Right renal pelvis (tissue), 4 donors: ENCODE measurements at places on chromosomes 2 and 18. TPM values are rescaled to one million over a fixed set of nuclear protein-coding genes. Genes with fewer than 3 reads are reported as not detected.

Gene MFSD2B
- 4.1 TPM for polyA plus RNA-seq

DNA sequence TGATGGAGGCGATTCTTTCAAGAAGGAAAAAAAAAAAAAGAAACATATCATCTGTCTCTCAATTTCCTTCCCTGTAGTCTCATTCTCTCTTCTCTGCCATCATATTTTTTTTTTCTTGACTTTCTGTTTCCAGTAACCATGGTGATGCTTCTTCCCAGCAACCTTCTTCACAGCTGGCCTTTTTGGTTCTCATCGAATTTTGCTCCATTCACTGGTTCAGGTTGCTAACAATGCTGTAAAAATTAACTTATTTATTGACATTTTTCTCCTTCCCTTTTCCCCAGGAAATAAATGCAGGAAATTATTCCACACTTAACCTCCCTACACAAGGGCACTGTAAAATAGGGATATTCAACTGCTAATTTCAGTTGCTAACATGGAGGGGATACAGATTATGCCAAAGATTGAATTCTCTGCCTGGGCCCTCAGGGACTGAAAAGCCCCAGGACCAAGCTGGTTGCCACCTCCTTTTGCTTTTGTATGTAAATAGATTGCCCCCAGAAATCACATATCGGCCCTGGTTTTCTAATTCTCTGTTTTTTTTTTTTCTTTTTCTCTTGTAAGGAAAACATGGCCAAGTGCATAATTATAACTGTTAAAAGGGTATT, 154.7 kb downstream of the MAP2 start:
- DNase-seq = no peak

DNA sequence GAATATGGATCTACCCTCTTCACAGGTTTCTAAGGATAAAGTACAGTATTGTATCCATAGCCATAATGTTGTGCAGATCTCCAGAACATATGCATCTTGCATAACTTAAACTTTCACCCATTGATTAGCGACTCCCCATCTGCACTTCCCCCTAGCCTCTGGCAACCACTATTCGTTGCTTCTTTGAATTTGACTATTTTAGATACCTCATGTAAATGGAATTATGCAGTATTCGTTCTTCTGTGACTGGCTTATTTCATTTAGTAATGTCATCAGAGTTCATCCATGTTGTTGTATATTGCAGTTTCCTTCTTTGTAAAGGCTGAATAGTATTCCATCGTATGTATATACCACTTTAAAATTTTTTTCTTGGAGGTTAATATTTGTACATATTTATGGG, 128.9 kb downstream of the SMAD7 start:
- no peak for DNase-seq

DNA sequence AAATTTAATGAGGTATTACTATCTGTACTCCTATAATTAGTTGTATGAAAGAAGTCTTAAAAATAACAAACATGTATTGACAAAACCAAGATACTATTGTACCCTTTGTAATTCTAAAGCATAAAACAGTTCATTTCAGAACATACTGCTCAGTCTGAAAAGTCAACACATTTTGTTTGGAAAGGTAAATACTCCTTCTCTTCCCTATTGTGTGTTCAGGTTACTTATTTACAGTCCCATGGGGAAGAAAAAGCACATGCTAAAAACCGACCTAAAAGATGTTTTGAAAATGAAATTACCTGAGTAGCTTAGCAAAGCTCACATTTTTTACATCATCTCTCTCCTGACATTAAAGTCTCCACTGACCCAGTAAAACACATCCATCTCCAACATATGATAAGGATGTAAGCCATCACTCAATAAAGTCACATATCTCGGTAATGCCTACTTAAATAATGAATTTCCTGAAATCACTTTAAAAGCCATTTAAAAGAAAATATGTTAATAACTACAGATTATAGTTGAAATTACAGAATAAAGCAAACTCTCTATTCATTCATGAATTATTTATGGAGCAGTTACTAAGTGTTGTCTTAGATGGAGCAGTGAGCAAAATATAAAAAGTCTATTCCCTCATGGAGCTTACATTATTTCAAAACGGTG, 75.6 kb upstream of the FZD5 start:
- DNase-seq = no peak

DNA sequence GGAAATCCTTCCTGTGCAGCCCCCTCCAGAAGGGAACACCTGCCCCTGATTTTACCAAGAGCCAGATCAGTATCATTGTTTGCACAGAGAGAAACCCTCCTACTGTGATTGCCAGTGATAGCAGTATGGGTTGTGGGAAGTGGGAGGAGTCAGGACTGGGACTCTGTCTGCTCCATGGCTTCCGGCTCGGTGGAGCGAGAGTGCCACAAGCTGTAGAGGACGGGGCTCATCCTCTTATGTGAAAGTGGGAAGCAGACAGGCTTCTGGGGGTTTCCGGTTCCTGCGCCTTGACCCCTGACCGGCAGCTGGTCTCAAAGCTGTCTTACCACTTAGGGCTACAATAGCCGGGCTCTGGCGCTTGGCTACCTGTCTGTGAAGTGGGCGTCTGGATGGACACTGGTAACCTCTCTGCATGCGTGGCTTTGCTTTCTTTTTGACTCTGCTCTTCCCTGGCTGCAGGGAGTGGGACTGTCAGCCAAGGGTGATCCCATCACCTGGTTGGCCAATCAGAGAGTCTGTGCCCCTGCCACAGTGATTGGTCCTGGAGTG, 79.7 kb downstream of the BCL2L11 start:
- no peak for DNase-seq

GRCh38 chr18:22723773-22724172, 209.4 kb upstream of the RBBP8 start:
- no peak for DNase-seq

- DNase-seq = no peak
These were observed 262.8 kb upstream of the RASGRP3 start for GRCh38 chr2:33213648-33214047.

GRCh38 chr2:197306696-197307040, 3.9 kb downstream of the ANKRD44 start:
- DNase-seq = no peak

DNA sequence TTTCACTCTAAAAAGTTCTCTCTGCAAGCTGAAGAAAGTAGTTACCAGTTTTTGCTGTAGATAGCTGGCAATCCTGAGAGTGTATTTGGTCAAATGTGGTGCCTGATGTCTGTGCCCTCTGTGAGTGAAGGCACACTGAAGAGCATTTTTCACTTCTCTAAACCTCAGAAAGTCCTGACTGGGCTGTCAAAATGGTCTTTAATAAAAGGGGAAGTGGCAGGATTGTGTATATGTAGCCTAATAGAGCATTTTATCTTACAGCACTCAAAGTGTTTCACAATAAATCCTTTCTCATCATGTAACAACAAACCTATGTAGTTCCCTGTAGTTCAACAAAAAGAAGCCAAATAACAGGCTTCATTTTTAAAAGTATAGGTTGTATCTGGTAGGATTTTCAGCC, 1552.3 kb upstream of the SLC39A10 start:
- no peak for DNase-seq
